ENCODE measurements at places on chromosomes 2 and 18.

DNA sequence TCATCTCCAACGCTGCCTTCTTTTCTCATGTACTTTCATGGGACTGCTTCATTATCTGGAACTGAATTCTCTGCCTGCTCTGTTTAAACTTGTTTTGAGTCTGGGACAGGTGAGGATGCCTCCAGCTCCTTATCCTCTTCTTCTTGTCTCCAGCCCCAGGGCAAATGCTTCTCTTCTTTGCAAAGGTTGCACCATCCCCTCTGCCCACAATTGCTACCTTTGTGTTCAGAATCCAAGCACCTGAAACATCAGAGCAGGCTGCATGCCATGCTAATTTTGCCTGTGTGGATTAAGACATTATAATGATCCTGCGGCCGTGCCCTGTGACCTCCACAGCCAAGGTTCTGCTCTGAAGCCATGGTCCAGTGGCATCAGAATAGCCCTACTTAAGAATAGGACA is 309.5 kb downstream of the EPHA4 start:
- DNase-seq: no peak

DNA sequence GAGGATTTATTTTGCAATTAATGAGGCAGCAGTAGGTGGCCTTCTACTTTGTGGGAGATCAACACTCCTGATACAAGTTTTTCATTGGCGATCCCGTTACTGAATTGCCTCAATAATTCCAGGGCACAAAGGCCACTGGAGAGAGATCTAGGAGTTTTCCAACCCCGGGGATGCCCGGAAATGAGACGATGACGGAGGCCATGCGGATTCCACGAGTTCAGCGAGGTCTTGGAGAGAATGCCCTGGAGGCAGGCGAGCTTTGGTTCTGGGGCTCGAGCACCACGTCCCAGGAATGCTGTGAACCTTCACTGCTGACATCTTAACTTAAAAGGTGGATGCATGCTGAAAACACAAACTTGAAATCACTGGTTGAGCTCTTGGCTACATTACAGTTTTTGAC is 74.2 kb downstream of the LDLRAD4 start:
- DNase-seq: no peak

DNA sequence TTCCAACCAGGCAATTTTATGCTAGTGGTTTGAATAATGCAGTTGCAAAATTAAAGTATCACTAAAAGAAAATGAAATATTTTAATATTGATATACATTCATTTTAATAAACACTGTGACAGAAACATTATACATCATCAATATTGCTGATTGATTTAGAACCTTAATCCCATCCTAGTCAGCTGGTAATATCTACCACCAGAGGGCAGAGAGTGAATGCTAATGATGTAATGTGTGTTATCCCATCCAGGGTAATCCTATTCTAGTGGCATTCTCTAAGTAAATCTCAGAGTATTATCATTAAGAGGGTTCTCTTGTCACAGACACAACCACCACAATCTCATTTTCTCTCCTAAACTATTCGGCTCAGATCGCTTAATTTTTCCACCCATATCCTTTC is 477.4 kb downstream of the CPS1 start:
- no peak for DNase-seq

DNA sequence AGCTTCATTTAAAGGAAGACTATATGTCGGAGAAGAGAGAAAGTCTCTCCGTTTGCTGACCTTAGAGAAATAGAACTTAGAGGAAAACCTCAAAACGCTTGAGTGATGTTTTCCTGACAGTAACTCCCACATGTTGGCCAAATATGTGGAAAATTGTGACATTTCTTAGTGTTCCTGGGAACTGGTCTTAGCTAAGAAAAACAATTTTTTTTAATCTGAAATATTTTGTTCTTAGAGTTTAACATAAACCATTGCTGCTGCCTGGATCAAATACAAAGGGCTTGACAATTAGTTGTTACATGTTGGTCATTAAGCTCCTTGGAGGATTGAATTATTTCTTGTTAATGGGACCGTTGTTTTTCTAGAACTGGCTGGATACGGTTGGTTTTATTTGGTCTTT is 16.3 kb downstream of the DYNC2LI1 start:
- DNase-seq: no peak

GRCh38 chr2:106026271-106027190 is 167.6 kb downstream of the UXS1 start:
- no peak for DNase-seq

Data from GM12891 (cell line).